ENCODE measurements at places on chromosomes 16 and 17.

- DNase-seq: no peak
Measured at GRCh38 chr17:5897275-5897911, 172.8 kb upstream of the WSCD1 start.

DNA sequence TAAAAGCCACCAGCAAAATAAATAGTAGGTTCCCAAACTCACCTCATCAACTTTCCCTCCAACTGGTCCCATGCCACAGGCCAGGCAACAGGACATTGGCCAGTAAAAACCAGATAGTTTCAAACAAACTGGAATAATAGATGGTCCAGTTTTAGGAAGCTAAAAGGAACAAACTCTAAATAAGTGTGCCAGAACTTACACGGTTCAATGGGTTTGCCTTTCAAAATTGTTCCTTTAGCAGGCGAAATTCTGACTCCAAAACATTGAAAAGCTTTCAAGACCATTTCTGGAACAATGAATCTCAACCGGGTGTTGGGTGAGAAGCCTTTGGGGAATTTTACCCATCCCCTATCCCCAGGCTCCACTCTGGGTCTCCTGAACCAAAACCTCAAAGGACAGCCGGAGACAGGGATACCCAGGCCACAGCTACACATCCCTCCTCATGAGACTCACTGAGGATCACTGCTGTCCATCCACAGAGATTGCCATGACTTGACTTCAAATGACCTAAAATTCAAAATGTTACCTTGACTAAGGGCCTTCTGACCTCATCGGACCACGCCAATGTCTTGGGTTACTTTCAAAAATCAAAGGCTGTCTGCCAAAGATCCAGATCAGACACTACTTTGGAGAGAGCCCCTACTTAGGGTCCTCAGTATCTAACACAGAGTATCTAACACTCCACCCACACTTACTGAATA, 13.0 kb downstream of the AXIN2 start:
- DNase-seq: no peak

DNA sequence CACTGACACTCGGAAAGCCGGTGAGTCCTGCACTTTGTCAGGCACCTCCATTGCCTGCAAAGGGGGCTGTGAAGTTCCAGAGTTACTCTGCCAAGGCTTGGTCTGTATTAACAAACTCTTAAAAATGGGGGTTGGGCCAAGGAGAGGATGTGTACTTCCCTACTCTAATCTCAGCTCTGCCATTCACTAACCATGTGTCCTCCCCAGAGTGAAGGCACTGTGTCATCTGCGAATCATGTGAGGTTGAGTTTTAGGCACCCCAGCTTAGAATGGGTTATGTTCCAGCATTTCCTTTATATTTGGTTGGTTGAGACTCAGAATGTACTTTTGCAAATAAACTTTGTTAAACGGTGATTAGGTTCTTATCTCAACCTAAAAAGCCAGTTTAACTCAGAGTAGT, 24.9 kb downstream of the ERCC4 start:
- no peak for DNase-seq

- no peak for DNase-seq
Measured at GRCh38 chr16:83420206-83420760, 387.5 kb upstream of the HSBP1 start.

- no peak for DNase-seq
Measured at GRCh38 chr17:61053469-61053868, 346.2 kb upstream of the TBX2 start.

- DNase-seq: no peak
Measured at GRCh38 chr17:55664287-55664686, 58.4 kb downstream of the TMEM100 start.
